Fibroblast of lung (primary cell): ENCODE measurements at places on chromosomes 2 and 18. TPM values are rescaled to one million over a fixed set of nuclear protein-coding genes. Genes with fewer than 3 reads are reported as not detected.

GRCh38 chr2:236034974-236035373 is 133.2 kb downstream of the GBX2 start:
- no peak overlapping the region for H3K4me3 ChIP-seq
- no peaks in the 10 kb centered on the region for H3K36me3 ChIP-seq
- no peak overlapping the region for H3K27ac ChIP-seq
- H3K27me3 ChIP-seq: no peaks in the 10 kb centered on the region
- H3K4me1 ChIP-seq: no peaks in the 10 kb centered on the region

Gene PDE11A
- 0.01 and 0.03 TPM in 2 replicates for polyA plus RNA-seq

- H3K4me1 ChIP-seq: no peaks in the 10 kb centered on the region
- no peaks in the 10 kb centered on the region for H3K36me3 ChIP-seq
- H3K27ac ChIP-seq: no peak overlapping the region
These were observed 135.5 kb upstream of the PKDCC start for GRCh38 chr2:41912337-41912736.

Gene PSMD1
- polyA plus RNA-seq: 144 and 169 TPM in 2 replicates

DNA sequence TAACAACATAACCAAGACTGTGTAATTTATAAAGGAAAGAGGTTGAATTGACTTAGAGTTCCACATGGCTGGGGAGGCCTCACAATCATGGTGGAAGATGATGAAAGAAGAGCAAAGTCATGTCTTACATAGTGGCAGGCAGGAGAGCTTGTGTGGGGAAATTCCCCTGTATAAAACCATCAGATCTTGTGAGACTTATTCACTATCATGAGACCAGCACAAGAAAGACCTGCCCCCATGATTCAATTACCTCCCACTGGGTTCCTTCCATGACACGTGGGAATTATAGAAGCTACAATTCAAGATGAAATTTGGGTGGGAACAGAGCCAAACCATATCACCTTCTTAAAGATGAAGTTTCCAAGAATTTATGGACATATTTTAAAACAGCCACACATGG is 2.5 kb upstream of the IL36RN start:
- H3K4me1 ChIP-seq: no peaks in the 10 kb centered on the region
- H3K4me3 ChIP-seq: no peak overlapping the region
- no peaks in the 10 kb centered on the region for H3K36me3 ChIP-seq
- no peak for DNase-seq

DNA sequence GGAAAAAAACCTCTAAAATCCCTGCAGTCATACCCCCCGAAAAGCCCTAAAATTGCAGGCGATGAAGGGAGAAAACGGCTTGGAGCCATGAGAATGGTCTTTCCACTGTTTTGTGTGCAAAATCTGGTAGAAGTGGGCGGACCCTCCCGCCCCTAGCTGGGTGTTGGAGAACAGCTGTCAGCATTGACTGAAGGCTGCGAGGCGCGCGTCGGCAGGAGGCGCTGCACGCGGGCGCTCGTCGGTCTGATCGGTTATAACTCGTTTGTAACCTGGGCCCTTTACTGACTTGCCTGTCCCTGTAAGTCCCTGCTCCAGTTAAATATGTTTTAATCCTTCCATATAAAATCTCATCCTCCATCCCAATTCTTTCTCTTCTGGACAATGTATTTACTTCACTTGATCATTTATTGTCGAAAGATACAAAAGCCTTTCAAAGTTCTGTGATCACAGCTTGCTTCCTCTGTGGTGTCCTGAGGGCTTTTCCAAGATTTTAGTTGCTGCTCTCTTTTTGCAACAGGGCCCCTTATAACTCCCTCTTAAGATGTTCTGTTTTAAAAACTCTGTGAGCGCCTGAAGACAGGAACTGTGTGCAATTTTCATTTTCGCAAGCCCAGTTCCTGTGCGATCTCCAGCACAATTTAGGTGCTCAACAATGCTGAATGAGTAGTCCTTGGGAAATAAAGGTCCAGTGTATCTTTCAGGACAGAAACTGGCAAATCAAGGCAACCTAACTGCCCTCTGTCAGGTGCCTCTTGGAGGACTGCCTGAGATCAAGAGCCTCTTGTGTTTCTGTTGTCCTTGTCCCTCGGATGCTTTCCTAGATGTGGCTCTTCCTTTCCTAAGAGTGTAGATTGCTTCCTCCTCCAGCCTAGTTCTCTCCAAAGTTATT is 918 bp upstream of the HNRNPLL start:
- peak overlapping the region; percentile 56 for H3K27ac ChIP-seq
- DNase-seq: peak; percentile 76
- H3K27me3 ChIP-seq: no peaks in the 10 kb centered on the region
- peak overlapping the region; percentile 76 for H3K4me3 ChIP-seq
- peaks cover 11% of the 10 kb centered on the region for H3K4me1 ChIP-seq

Gene ATP6V1B1
- 0.85 and 1.0 TPM in 2 replicates for polyA plus RNA-seq

DNA sequence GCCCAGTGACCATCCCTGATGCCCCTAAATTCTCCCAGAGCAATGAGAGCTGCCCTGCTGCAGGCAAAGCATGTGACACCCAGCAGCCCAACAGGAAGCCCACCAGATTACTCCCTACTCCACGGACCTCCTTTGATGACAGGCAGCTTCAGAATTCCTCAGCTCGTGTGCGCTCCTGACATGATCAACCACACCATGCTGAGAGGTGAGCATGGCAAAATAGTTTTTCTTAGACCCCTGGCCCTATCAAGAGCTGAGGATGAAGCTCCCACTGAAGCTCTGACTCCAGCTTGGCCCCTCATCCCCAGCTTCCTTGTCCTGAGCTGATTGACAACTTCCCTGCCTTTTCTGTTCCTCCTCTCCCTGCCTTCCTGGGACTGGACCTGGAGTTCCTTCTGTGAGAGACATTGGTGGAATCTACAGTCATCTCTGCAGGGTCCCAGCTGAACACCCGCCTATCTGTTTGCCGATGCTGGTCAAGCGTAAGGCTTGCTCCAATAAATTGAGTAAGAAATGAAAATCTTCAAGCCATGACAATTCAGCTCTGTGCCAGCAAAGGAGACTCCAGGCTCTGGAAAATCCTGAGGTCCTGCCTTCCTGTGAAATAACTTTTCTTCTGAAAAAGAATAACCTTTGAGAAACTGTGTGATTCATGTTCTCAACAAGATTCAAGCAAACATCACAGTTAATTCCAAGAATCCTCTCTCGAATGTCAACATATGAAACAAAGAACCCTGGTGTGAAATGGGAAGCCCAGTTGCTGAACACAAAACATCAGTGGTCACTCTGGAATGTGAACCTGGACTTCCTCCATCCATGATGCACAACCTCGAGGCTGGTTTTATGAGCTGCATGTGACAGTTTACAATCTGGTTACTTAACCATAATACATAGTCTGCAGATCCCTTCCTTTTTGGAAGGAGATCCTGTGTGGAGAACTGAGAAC is 201.1 kb downstream of the SPP2 start:
- no peak overlapping the region for H3K4me3 ChIP-seq
- H3K36me3 ChIP-seq: no peaks in the 10 kb centered on the region
- H3K27ac ChIP-seq: peak overlapping the region; percentile 58
- H3K4me1 ChIP-seq: peaks cover 15% of the 10 kb centered on the region

GRCh38 chr2:68302281-68302875 is 17.4 kb downstream of the CNRIP1 start:
- peaks cover 1% of the 10 kb centered on the region for H3K36me3 ChIP-seq
- no peak overlapping the region for H3K27ac ChIP-seq
- no peaks in the 10 kb centered on the region for H3K27me3 ChIP-seq
- H3K4me1 ChIP-seq: no peaks in the 10 kb centered on the region
- DNase-seq: no peak

- H3K4me1 ChIP-seq: no peaks in the 10 kb centered on the region
- H3K27ac ChIP-seq: no peak overlapping the region
- no peak overlapping the region for H3K4me3 ChIP-seq
- no peaks in the 10 kb centered on the region for H3K27me3 ChIP-seq
- DNase-seq: no peak
These were observed 45.7 kb downstream of the RND3 start for GRCh38 chr2:150441784-150442183.

Gene CERKL
- 0.03 TPM in 1 of 2 replicates, not detected in the other for polyA plus RNA-seq

Gene GAREM2
- polyA plus RNA-seq: 1.6 TPM in 2 replicates

- no peaks in the 10 kb centered on the region for H3K27me3 ChIP-seq
- H3K36me3 ChIP-seq: no peaks in the 10 kb centered on the region
- no peak overlapping the region for H3K4me3 ChIP-seq
- H3K27ac ChIP-seq: peak overlapping the region; percentile 59
- DNase-seq: peak; percentile 98
These were observed 111.6 kb downstream of the AGAP1 start for GRCh38 chr2:235605312-235606003.

DNA sequence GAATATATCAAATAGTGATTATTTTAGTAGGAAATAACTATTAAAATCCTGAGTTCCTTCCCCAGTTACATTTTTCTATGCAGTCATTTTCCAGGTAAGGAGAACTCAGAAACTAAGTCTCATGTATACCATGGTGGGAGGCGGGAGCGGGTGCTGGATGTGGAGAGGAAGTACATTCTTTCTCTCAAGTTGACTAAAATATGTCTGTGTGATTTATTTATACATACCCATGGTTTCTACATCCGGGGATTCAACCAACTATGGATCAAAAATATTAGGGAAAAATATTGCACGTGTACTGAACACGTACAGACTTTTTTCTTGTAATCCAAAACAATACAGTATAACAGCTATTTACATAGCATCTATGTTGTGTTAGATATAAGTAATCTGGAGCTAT is 6.8 kb downstream of the ZCCHC2 start:
- no peaks in the 10 kb centered on the region for H3K27me3 ChIP-seq
- H3K36me3 ChIP-seq: no peaks in the 10 kb centered on the region
- H3K4me1 ChIP-seq: peaks cover 11% of the 10 kb centered on the region
- no peak overlapping the region for H3K27ac ChIP-seq
- DNase-seq: no peak
- H3K4me3 ChIP-seq: no peak overlapping the region

Gene ASPRV1
- polyA plus RNA-seq: 0.08 and 0.10 TPM in 2 replicates

DNA sequence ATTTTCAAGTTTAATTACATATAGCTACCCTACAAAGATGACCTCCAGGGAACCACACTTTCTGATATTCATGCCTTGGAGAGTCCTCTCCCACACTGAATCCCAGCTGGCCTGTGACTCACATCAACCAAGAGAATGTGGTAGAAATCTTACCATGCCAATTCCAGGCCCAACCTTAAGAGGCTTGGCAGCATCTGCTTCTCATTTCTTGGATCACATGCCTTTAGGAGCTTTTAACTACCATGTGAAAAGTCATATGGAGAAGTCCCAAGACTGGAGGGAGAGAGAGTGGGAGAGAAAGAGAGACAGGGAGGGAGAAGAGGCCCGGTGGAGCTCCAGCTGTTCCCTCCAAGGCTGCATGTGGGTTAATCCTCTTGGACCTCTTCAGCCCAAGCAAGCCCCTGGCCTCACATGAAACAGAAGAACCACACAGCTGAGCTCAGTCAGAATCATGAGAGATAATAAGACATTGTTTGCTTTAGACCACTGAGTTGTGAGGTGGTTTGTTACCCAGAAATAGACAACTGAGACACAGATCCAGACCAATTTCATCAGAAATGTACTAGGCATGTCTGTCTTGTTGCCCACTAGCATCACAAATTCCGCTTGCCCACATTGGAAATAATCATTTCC is 190.7 kb downstream of the MTCL1 start:
- H3K27me3 ChIP-seq: no peaks in the 10 kb centered on the region
- H3K36me3 ChIP-seq: no peaks in the 10 kb centered on the region
- peak overlapping the region; percentile 63 for H3K27ac ChIP-seq
- H3K4me1 ChIP-seq: peaks cover 12% of the 10 kb centered on the region

Gene UGT1A8
- not detected in 2 replicates for polyA plus RNA-seq

DNA sequence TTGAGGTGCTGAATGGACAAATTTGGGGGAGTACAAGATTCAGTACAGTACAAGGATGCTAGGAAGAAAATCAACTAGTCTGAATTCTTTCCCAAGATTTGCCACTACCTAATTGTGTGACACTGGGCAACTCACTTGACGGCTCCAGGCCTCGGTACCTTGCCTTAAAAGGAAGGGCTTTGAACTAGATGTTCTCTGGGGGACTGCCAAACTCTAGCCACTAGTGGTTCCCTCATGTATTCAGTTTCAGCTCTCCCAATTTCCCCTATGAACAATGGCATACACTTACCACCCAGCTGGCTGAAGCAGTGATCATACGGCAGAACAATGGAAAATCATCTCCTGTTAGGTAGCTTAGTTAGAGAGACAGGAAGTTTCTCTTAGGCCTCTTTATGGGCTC is 73.4 kb downstream of the VWC2L start:
- no peaks in the 10 kb centered on the region for H3K36me3 ChIP-seq
- DNase-seq: no peak
- H3K4me3 ChIP-seq: no peak overlapping the region
- H3K27ac ChIP-seq: no peak overlapping the region

DNA sequence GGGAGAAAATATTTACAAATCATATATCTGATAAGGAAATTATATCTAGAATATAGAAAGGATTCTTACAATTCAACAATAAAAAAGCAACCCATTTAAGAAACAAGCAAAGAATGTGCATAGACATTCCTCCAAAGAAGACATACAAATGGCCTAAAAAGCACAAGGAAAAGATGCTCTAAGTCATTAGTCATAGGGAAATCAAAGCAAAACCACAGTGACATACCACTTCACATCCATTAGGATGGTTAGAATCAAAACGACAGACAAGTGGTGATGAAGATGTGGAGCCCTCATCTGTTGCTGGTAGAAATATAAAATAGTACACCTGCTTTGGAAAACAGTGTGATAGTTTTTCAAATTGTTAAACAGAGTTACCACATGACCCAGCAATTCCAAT is 48.2 kb downstream of the MAPRE2 start:
- peak; percentile 54 for DNase-seq
- no peaks in the 10 kb centered on the region for H3K4me1 ChIP-seq
- no peak overlapping the region for H3K4me3 ChIP-seq

DNA sequence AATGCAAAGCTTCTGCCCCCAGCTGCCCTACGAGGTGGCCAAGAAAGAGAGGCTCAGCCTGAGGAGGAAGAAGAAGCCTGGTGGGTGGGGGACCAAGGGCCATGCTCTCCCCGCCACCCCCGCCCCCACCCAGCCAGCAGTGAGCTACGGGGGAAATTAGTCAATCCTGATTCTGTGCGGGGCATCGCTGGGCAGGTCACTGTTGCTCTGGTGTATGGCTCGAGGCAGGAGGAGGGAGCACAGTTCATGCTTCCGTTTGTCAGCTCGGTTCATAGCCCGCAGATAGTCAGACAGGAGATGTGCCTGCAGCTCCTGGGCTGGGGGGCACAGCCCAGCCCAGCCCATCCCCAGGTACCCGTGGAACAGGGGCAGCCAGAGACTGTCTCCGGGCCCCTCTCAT is 17.1 kb downstream of the RAMP1 start:
- H3K27me3 ChIP-seq: no peaks in the 10 kb centered on the region
- H3K4me1 ChIP-seq: peaks cover 9% of the 10 kb centered on the region
- H3K27ac ChIP-seq: no peak overlapping the region
- no peak for DNase-seq
- no peaks in the 10 kb centered on the region for H3K36me3 ChIP-seq

Gene RNMT
- 16.0 and 18.2 TPM in 2 replicates for polyA plus RNA-seq
